ENCODE measurements at places on chromosomes 11 and 22. TPM values are rescaled to one million over a fixed set of nuclear protein-coding genes. Genes with fewer than 3 reads are reported as not detected.

GRCh38 chr11:85281550-85281949, 345.6 kb downstream of the DLG2 start:
- no peak overlapping the region for H3K4me3 ChIP-seq
- no peaks in the 10 kb centered on the region for H3K36me3 ChIP-seq

TPCN2 gene
- total RNA-seq = 20.5 TPM

DNA sequence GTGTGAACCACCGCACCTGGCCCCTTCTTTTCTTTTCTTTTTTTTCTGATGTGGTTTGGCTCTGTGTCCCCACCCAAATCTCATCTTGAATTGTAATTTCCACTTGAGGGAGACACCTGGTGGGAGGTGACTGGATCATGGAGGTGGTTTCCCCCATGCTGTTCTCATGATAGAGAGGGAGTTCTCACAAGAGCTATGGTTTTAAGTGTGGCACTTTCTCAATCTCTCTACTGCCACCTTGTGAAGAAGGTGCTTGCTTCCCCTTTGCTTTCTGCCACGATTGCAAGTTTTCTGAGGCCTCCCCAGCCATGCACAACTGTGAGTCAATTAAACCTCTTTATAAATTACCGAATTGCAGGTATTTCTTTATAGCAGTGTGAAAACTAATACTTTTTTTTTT, 4.9 kb upstream of the TCN2 start:
- H3K27me3 ChIP-seq = no peaks in the 10 kb centered on the region
- DNase-seq = no peak
- H3K4me3 ChIP-seq = no peak overlapping the region
- H3K36me3 ChIP-seq = no peaks in the 10 kb centered on the region
- peaks cover 13% of the 10 kb centered on the region for H3K4me1 ChIP-seq

DCHS1 gene
- total RNA-seq = 77.3 TPM

GRCh38 chr22:37184380-37184755, 3.7 kb downstream of the C1QTNF6 start:
- no peak for DNase-seq
- H3K4me3 ChIP-seq = no peak overlapping the region
- H3K27me3 ChIP-seq = no peaks in the 10 kb centered on the region
- peaks cover 34% of the 10 kb centered on the region for H3K4me1 ChIP-seq
- peaks cover 12% of the 10 kb centered on the region for H3K36me3 ChIP-seq

DNA sequence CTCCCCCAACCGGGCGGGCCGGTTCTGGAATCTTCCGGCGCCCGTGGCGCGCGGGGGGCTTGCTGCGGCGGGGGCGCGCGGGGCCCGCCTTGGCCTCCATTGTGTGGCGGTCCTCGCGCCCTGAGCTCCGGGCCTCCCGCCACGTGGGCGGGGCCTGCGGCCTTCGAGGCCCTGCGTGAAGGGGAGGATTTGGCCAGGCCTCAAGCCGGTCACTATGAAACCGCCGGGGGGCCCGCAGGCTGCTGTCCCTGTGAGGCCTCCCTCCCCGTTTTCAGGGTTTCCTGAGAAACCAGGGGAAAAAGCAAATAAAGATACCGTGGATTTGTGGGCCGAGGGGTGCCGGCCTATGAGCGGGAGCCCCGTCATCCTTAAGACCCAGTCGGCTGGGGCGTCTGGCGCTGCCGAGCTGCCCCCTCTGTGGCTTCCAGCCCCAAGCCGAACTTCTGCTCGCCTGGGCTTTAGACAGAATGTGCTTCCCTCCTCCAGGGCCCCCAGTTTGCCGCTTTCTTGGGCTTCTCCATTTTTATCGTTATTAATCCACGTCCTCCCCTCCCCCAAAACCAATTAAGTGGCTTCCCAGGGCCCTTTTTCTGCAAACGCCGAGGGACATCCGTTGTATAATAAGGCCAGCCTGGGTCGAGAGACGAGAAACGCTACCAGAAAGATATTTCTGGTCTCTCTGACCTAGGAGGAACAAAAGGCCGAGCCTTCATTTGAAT, 602 bp downstream of the EWSR1 start:
- no peak for DNase-seq
- peak overlapping the region; percentile 92 for H3K4me3 ChIP-seq
- H3K27me3 ChIP-seq = no peaks in the 10 kb centered on the region
- peak overlapping the region; percentile 99 for H3K27ac ChIP-seq

DNA sequence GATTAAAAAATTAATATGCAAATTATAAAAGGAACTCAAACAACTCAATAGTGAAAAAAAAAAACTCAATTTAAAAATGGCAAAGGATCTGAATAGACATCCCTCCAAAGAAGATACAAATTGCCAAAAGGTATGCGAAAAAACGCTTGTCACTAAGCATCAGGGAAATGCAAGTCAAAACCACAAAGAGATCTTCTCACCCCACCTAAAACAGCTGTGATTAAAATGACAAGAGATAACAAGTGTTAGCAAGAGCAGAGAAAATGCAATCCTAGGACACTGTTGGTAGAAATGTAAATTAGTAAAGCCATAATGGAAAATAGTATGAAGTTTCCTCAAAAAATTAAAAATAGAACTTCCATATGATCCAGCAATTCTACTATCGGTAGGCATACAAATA, 166.3 kb upstream of the ZC3H12C start:
- DNase-seq = no peak
- no peak overlapping the region for H3K4me3 ChIP-seq
- H3K36me3 ChIP-seq = peaks cover 18% of the 10 kb centered on the region
- no peak overlapping the region for H3K27ac ChIP-seq
- H3K4me1 ChIP-seq = peaks cover 6% of the 10 kb centered on the region

DNA sequence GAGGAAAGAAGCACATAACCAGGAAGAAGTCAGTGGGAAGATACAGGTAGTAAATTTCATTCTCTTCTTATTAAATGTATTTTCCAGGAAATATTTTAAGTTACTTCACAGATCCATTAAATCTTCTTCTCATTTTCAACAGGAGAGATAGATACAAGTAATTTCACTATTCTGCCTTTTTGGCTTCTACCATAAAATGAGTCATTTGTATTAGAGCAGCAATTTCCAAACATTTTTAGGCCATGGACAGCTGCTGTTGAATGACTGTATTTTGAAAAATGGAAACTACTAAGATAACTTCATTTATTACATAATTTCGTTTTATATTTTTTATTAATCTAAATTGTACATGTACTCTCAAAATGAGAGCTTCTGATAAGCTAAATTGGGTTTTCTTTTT, 809.6 kb upstream of the API5 start:
- no peak overlapping the region for H3K4me3 ChIP-seq
- H3K27me3 ChIP-seq = no peaks in the 10 kb centered on the region
- no peak for DNase-seq
- H3K27ac ChIP-seq = no peak overlapping the region
- H3K36me3 ChIP-seq = no peaks in the 10 kb centered on the region

- H3K4me1 ChIP-seq = peaks cover 2% of the 10 kb centered on the region
- no peaks in the 10 kb centered on the region for H3K27me3 ChIP-seq
- H3K4me3 ChIP-seq = no peak overlapping the region
- no peak for DNase-seq
- H3K27ac ChIP-seq = no peak overlapping the region
Measured at GRCh38 chr11:106917973-106918372, 100.3 kb downstream of the GUCY1A2 start.

GRCh38 chr11:60375316-60375715, 3.0 kb upstream of the MS4A7 start:
- H3K36me3 ChIP-seq = no peaks in the 10 kb centered on the region
- H3K4me3 ChIP-seq = no peak overlapping the region
- H3K4me1 ChIP-seq = no peaks in the 10 kb centered on the region
- peaks cover 5% of the 10 kb centered on the region for H3K27me3 ChIP-seq
- no peak for DNase-seq
- H3K27ac ChIP-seq = no peak overlapping the region

FZD4 gene
- total RNA-seq = 22.5 TPM

GRCh38 chr11:92717240-92717639, 252.2 kb upstream of the MTNR1B start:
- no peak overlapping the region for H3K4me3 ChIP-seq
- no peak for DNase-seq
- H3K27ac ChIP-seq = no peak overlapping the region
- no peaks in the 10 kb centered on the region for H3K4me1 ChIP-seq
- no peaks in the 10 kb centered on the region for H3K27me3 ChIP-seq

DNA sequence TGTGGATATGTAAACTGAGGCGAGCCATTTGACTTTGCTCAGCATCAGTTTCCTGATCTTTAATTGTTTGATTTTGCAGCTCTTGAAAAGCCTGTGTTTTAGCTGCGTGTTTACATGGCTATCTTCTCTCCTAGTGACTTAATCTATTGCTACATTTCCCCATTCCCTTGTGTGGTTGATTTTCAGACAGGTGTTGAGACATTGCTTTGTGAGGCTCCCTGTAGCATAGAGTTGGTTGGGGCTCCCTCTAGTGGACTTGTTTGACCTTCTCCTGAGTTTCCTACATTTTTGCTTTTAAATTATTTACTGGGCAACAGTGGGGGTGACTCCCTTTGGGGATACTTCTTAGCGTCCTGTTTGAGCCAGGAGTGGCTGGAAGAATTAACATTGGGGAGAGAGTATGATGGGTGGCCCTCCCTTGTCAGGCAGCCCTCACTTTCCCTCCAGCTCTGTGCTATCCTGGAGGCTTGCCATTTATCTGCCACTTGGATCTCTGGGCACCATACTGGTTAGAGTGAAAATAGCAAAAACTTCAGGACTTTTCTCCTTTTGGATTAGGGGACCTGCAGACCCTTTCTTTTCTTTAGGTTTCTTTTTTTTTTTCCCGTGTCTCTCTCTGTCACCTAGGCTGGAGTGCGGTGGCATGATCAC, 9.2 kb upstream of the CBL start:
- no peak overlapping the region for H3K4me3 ChIP-seq
- H3K27ac ChIP-seq = no peak overlapping the region
- H3K27me3 ChIP-seq = no peaks in the 10 kb centered on the region
- no peaks in the 10 kb centered on the region for H3K36me3 ChIP-seq

MLC1 gene
- total RNA-seq = 1.8 TPM

Data from mesothelial cell of epicardium (in vitro differentiated cells).